ENCODE measurements at places on chromosomes 12 and 14. TPM values are rescaled to one million over a fixed set of nuclear protein-coding genes. Genes with fewer than 3 reads are reported as not detected.

Gene SRRM4
- polyA plus RNA-seq: not detected

Gene FAM181A
- polyA plus RNA-seq: not detected

Gene CLEC4A
- 0.34 TPM for polyA plus RNA-seq

Gene ASB2
- polyA plus RNA-seq: not detected

Gene ENDOU
- 0.21 TPM for polyA plus RNA-seq

Gene PTPRB
- 0.40 TPM for polyA plus RNA-seq

Gene SLC4A8
- polyA plus RNA-seq: 0.48 TPM

Gene CYP46A1
- 0.02 TPM for polyA plus RNA-seq

- no peak for DNase-seq
These were observed 360.4 kb downstream of the PCNX1 start for GRCh38 chr14:71267691-71268090.

GRCh38 chr12:117680312-117680711 lies 288.5 kb downstream of the KSR2 start:
- peak; percentile 62 for DNase-seq

DNA sequence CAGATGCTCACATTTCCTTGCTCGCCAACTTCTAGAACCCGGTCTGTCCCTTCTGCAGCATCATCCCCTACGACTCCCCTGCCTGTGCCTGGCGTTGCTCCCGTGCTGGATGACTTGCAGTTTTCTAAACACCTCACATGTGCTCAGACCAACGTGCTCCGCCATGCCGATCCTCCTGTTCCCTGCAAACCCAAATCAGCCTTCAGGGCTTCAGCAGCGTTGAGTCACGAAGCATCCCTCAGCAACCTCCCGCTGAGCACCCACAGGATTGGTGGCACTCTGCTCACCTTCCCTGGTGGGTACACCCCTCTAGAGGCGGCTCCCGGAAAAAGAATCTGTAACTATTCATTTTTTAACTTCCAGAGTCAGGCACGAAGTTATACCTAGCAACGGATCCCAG lies 2.8 kb upstream of the PIWIL1 start:
- peak; percentile 46 for DNase-seq

DNA sequence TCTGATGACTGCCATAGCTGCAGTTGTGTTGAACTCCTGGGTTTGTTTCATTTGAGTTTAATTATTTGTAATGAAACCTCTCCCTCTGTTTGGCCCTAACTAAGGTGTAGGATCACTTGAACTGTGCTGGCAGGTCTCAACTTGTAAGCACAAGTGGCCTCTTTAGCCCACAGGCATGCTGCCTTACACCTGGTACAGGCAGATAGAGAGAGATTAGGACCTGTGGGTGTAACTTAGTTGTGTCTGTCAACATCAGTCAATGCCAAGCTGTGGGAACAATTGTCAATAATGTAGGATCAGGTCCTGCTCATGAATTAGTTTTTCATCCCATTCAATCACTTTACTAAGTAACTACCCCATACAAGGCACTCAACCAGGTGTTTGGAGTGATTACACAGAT lies 263.0 kb upstream of the G2E3 start:
- peak; percentile 52 for DNase-seq

- no peak for DNase-seq
These were observed 16.4 kb upstream of the ARID2 start for GRCh38 chr12:45713078-45713477.

DNA sequence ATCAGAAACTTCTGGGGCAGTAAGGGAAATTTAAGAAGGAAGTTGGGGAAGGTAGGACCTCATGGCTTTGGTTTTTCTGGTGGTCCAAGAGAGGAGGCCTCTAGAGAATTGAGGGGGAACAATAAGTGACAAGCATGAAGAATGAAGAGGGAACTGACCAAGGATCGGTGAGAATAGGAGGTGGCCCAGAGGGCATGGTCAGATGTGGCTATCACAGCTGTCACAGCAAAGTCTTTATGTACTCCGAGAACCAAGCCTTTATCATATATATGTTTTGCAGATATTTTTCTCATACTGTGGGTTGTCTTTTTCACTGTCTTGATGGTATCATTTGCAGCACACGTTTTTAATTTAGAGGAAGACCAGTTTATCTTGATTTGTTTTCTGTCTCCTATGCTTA lies 64.3 kb downstream of the PPP2R5C start:
- no peak for DNase-seq

DNA sequence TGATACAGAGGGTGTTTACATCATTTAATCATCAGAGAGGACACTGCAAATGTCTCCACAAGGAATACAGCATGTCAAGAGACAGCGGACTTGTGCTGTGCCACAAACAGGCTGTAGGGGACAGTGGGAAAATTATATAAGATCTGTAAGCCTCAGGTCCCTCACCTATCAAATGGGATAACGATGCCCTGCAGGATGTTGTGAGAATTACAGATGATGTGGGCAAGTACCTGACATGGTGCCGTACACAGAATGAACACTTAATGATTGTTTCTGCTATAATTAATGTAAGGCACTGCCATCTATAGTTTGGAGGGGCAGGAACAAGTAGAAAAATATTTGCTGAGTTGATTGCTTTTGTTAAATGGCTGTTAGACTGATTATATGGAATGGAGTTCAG lies 81.9 kb upstream of the GTF2A1 start:
- no peak for DNase-seq

- DNase-seq: no peak
These were observed 261 bp upstream of the MLH3 start for GRCh38 chr14:75051556-75051899.

DNA sequence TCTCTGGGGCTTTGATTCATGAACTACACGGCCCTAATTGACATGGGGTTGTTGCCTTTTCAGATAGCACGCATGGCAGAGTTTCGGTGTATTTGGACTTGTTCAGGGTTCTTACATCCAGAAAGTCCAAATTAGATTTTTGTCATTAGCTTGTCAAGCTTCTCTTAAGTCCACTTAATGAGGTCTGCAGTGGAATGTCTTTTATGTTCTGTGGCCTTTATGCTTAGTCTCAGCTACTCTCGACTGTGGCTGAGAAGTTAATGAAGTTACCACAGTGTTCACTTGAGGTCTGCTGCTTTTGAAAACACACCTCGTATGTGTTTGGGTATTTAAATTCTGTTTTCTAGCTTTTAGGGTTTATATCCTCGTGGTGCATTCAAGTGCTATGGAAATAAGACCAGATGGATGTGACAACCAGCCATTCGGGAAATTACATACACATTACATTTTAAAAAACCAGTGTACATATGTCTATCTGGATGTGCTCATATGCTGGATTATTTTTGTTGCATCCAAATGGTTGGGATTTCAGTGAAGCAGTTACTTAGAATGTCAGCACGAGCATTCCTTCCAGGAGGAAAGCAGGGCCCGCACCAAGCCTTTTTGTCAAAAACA lies 80.2 kb downstream of the RMST start:
- no peak for DNase-seq

DNA sequence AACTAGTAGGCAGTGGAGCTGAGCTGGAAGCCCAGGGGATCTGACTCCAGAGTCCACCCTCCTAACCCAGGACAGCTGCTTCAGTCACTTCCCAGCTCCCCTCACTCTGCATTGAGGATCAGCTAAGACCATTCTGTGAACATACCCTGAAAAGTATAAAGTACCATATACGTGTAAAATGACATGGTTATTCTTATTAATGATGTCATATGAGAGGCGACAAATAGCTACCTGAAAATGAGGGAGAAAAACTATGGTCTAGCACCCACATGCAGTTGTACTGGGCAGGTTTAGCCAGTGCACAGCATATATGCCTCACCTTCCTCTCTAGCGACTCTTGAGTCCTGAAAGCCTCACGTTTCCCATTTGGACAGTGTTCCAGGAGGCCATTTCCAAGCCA lies 461.9 kb downstream of the RAD51B start:
- no peak for DNase-seq

DNA sequence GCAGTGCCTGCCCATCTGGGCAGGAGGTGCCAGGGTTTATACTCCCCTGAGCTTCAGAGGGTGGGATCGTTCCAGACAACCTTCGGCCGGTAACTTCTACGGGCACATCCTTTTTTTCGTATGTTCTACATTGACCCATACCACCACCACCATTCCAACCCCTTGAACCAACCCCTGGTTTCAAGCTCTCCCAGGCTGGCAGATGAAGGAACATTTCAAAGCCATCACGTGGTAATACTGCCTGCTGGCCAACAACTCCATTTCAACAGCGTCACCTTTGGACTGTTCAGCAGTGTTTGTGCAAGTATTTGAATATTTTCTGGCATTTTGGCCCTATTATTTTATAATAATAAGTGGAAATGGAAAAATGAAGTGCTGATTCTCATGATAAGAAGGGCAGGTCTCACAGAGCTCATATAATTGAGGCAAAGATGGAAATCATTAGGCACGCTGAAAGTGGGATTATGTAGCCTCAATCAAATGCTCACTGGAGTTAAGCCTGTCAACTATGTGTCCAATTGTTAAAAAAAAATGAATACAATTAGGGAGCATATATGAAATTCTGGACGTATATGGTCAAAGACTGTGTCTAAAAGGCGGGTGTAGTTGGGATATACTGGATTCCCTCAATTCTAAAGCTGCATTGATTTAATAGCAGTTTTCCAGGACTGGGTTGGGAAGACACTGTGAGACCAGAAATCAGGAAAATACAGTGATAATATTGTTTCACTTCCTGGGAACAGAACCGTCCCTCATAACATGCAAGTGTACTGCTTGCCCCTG lies 162.1 kb downstream of the ZFP36L1 start:
- DNase-seq: no peak

- DNase-seq: no peak
These were observed 13.6 kb downstream of the EXOC3L4 start for GRCh38 chr14:103107941-103108748.

- no peak for DNase-seq
These were observed 39.1 kb downstream of the CCDC175 start for GRCh38 chr14:59537476-59537875.

GRCh38 chr12:67519484-67520433 lies 128.8 kb upstream of the DYRK2 start:
- no peak for DNase-seq

DNA sequence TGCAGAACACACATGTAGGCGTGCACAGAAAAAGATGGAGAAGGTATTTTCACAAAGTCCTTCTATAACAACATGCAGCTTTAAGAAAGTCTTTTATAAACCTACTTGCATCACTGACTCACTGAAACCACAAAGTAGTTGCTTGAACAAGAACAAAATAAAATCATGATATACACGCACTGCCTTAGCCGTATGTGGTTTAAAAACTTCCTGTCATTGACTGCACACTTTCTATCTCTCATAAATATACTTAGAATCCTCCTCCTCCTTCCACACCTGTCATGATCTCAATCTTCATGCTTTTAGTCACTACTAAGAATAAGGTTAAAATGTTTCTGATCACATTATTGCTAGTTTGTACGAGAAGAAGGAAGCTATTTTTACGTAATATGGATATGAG lies 31.8 kb upstream of the RAD51AP1 start:
- peak; percentile 64 for DNase-seq

DNA sequence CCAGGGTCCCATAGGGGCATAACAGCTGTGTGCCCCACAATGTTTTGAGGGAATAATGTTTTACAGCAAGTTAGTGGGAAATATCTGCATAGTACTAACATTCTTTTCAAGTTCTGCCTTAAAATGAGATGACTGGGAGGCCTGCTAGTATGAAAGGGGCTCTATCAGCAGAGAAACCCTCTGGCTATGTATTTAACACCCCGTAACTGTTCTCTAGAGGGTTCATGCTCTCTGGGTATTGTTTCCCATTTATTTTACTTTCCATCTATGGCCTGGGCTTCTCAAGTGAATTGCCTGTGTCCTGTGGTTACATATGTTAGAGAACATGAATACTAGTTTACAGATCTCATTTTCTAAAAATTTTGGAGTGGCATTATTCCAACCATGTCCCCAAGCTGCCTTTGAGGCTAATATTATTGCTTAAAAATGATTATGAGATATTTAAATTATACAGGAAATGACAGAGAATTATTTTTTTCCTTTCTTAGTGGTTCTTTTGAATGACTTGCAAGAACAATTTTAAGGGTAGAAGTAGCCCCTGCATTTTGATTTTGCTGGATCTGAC lies 37.5 kb downstream of the GNG2 start:
- no peak for DNase-seq

DNA sequence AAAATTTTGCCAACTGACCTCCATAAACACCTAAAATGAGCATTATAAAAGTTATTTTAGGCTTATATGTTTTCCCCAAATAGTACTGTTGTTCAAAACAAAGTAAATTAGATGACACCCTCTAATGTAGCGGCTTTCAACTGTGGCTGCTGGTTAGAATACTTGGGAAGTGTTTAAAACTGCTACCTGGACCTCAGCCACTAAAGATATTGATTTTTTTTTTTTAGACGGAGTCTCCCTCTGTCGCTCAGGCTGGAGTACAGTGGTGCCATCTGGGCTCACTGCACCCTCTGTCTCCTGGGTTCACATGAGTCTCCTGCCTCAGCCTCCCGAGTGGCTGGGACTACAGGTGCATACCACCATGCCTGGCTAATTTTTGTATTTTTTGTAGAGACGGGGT lies 16.2 kb downstream of the PRORP start:
- no peak for DNase-seq

DNA sequence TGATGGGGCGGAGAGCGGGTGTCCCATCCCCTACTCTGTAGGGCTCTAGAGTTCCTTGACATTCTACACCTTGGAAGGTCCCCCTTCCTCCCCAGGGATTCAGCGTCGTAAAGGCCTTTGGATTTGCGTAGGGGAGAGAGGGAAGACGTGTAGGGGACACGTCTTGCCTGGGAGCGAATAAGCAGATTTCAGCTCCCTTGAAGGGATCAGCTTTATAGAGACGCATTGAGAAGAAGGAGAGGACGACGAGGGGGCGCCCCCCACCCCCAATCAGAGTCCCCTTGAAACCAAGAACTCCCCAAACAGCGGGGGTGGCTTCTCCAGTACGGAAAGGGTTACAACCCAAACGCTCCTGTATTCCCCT lies 324 bp downstream of the CALCOCO1 start:
- DNase-seq: no peak
